ENCODE measurements at places on chromosomes 2 and 18.

- no peak for DNase-seq
Measured at GRCh38 chr2:237618449-237618848, 8.9 kb upstream of the LRRFIP1 start.

GRCh38 chr2:26255759-26256384, 11.1 kb downstream of the HADHB start:
- no peak for DNase-seq

DNA sequence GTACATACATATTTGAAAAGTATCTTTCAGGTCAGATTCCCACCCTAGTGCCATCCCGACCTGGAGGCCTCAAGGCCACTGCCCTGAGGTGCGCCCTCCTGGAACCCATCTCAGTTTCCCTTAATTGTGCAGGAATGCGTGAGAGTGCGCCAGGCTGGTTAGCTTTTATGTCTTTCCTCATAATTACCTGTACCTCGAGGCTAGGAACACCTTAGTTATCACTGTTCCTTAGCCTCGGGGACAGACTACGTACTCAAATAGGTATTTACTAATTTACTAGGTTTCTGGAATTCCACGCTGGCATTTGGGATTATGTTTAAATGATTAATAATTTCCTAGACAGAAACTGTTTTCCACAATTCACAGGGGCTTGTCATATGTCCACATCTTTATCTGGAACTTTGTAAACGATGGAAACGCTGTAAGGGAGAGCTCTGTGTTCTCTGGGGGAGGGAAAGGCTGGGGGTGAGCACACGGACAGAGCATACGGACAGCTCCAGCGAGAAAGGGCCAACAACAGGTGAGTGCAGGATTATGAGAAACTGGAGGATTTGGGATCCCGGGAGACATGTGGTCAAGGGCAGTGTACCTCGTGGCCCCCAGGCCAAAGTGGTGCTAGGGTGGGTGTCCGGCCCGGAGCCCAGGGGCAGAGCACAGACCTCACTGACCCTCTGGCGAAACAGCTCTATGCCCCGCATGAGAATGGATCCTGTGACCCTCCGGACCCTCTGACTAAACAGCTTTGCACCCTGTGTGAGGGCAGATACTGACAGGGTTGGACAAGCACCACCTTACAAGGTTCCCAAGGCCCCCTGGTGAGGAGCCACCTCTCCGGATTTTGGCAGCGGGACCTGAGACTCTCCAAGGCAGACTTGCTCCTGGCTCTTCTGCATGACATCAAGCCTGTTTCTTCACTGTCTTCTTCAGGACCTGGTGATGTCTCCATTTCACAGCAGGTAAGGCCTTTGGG, 102.0 kb upstream of the PXDN start:
- no peak for DNase-seq

DNA sequence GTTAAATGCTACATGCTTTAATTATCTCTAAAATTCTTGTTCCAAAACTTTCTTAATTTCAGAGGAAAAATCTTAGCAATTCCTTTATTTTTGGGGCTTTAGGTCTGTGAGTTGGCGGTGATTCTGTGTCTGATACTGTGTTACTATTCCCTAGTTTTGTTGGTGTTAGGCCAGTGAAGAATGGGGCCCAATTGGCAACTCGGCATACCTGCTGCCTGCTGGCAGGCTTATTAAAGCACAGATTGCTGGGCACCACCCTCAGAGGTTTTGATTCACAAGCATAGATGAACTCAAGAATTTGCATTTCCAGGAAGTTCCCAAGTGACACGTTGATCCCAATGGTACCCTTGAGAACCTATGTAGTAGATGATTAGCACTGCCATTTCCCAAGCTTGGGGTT, 101.6 kb downstream of the OSBPL6 start:
- DNase-seq: no peak

DNA sequence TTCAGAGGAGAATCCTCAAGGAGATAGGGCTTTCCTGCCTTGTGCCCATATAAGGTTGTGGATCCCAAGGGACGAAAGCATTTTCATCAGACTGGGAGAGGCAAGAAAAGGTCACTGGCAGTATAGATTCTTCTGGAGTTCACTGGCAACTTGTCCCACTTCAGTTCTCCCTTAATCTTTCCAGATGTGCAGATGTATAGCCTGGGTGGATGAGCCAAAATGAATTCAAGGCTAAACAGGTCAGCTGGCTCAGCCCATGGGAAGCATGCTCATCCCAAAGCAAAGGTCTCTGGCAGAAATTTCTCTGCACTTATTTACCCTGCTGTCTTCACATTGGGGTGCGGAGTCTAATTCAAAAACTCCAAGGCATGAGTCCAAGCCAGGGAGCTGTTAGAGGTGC, 148.9 kb upstream of the TNP1 start:
- DNase-seq: no peak

DNA sequence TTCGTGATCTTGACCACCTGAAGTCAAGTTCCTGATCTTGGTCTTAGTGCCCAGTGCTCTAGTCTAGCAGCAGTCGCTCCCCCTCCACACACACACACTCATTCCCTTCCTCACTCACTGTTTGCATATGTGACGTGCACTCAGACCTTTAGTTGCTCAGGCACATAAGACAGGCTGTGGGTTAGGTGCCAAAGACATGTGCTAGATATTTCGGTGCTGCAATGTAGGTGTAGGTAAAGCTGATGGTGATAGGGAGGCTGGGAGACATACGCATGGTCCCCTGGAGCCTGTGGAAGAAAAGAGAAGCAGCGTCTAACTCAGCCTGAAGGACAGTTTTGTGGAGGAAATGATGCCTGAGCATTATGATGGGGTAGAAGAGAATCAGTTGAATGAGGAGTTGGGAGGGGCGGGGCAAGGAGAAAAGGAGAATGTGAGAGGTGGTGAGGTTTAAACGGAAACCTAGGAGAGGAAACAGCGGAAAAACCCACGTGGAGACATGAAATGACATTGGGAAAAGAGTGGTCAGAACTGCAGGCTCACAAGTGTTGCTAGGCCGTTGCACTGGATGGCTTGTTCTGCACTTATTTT, 3.8 kb downstream of the TTC39C start:
- DNase-seq: no peak

DNA sequence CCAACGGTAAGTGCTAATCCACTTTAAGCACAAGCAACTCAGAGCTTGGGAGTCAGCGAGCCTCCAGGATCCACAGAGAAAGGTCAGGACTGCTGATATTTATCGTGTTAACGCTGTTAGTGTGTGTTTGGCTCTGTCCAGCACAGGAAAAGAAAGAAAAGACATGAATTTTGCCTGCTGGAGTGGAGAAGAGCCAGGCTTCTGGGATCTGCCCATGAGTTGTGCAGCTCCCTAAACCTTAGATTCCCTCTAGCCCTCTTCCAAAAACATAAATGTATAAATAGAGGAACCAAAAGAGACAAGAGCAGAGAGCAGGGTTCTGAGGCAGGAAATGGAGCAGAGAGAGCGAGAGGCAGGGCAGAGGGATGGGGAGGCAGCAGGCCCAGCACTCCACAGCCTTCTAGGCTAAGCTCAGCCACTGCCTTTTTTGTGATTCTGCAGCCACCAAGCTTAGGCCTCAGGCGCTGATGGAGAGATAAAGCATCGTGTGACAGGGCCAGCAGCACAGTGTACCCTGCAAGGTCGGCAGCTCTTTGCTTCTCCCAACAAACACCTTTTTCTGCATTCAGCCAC, 14.5 kb upstream of the MAT2A start:
- no peak for DNase-seq

DNA sequence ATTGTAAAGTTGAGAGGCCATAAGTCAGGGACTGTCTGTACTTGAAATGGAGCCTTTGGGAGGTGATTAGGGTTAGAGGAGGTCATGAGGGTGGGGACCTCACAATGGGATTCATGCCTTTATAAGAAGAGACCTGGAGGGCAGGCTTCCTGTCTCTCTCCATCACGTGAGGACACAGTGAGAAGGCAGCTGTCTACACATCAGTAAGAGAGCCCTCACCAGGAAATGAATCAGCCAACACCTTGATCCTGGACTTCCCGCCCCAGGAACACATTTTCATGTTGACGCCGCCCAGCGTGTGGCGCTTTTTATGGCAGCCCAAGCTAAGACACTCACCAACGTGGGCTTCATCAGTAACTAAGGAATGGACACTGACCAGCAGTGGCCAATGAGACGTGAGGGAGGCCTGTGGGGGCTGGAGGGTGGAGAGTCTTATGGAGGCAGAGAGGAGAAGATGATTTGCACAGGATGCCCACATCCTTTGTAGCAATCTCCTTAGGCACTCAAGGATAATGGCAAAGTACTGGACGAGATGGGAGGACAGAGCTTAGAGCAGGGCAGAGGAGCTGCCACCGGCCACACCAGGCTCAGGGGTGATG, 162.7 kb downstream of the EIPR1 start:
- DNase-seq: no peak

DNA sequence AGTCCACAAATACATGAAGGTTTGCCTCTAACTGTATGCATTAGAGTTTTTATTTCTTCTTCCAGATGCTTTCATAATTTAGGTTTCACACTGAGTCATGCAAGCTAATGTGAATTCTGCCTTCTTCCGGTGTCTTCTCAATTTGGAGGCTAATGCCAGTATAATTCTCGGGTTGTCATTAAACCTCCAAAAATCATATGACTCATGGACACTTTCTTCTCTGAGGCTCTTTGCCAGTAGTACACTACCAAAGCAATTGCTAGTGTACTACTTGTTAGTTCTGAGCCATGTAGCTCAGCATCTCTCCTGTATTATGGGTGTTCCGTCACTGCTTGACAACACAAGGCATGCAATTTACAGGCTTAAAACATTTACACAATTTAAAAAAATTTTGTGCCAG, 137.1 kb downstream of the VWC2L start:
- DNase-seq: no peak

- DNase-seq: no peak
Measured at GRCh38 chr18:3993941-3994687, 461.0 kb downstream of the DLGAP1 start.

DNA sequence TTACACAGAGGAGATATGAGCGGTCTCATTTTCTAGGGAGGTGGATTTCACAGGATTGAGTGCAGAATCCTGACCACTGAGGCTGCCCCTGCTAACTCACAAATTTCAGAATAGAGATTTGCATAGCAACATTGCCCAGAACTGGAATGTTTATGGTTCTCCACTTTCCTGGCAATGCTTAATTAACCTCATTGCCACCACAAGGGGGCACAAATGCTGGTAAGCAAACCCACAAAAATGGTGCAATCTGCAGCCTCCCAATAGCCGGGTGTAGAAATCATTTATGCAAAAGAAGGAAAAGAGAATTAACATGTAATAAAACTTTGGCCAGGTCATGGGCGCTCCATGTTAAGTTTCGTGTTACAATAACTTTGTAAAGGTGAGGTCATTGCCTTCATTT, 112.4 kb downstream of the CYRIA start:
- DNase-seq: no peak

DNA sequence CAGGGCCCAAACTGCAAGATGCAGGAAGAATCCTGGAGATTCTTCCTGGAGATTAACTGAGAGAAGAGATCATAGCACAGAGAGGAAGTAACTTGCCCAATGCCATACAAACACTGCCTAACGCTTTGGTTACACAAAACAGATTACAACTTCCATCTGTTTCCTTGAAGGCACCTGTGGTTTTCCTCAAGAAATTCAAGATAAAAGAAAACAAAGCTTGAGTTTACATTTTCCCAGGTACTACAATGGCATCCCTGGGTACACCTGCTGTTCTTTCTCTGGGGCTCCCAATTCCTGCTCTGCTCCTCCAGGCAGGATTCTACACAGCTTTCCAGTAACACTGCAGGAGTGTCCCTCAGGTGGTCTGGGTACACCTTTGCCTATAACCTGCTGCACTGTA, 781.9 kb upstream of the ID2 start:
- DNase-seq: no peak

DNA sequence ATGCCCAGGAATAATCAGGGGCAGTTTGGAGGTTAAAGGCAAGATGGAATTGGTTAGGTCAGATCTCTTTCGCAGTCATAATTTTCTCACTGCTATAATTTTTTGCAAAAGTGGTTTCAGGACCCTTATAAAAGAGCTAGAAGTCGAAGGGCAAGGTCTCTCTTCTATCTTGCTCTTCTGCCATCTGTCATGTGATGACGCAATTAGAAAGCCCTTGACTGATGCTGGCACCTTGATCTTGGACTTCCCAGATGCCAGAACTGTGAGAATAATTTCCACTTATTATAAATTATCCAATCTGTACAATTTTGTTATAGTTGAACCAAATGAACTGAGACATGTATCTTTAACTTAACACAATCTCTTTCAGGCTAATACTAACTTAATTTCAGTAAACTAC, 6.3 kb upstream of the RALBP1 start:
- DNase-seq: no peak

DNA sequence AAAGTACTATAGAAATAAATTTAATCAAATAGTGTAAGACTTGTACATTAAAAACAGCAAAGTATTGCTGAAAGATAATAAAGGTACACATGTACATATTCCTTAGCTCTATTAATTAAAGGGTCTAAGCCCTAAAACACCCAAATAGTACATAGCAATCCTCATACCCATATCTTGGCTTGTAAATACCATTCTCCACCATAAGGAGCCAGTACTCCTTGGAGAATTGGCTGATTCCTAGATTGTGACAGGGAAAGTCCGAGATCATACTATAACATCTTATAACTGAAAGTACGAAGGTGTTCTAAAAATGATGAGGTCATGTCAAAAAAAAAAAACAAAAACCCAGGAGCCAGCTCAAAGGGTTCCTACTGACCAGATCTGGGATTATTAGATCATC, 614.6 kb downstream of the SUCLG1 start:
- DNase-seq: no peak

GRCh38 chr2:40130251-40130994, 321.5 kb downstream of the SLC8A1 start:
- DNase-seq: no peak

- DNase-seq: no peak
Measured at GRCh38 chr2:71664161-71664560, 210.8 kb downstream of the DYSF start.

DNA sequence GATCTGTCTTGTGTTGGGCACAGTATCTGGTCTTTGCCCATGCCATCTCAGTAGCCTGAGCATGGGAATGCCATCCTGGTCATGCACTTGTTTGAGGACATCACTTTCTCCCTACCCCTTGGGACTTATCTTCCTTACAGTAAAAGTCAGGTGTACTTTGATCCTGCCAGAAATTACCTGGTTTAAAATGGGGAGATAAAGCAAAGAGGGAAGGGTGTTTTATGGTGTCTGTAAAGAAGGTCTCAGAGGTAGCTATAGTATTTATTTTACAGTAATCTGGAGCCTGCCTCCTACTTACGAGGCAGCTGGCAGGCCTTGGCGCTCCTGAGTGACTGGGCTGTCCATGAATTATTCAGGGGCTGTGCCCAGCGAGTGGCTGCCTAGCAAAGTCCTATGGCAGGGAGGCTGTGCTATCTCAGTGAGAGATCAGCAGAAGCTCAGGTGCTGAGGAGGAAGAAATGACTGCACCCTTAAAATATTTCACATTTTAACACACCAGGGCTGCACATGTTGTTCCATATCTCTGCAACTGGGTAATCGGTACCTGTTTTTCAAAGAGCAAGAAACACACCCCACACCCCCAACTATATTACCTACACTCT, 93.9 kb downstream of the SPTBN1 start:
- DNase-seq: no peak

- no peak for DNase-seq
Measured at GRCh38 chr2:138495384-138495783, 6.2 kb upstream of the SPOPL start.

All from right lobe of liver (tissue), 6 donors.